Smooth muscle cell of the coronary artery (primary cell): ENCODE measurements at places on chromosomes 1 and 21. TPM values are rescaled to one million over a fixed set of nuclear protein-coding genes. Genes with fewer than 3 reads are reported as not detected.

The TTC22 gene
- not detected in 2 replicates for total RNA-seq

The TCHHL1 gene
- not detected in 2 replicates for total RNA-seq

The TMOD4 gene
- not detected in 2 replicates for total RNA-seq

The TSSK3 gene
- 0.15 and 0.59 TPM in 2 replicates for total RNA-seq

The CRNN gene
- total RNA-seq, result not detected in 2 replicates

The FAM3B gene
- total RNA-seq, result not detected in 2 replicates

The NPL gene
- 0.98 and 3.5 TPM in 2 replicates for total RNA-seq

The CD5L gene
- total RNA-seq, result not detected in 2 replicates

The HSD11B1 gene
- 0.45 and 71.1 TPM in 2 replicates for total RNA-seq

The SPRR2F gene
- not detected in 2 replicates for total RNA-seq

The LCA5L gene
- total RNA-seq, result 0.35 and 0.75 TPM in 2 replicates

The MYOG gene
- not detected in 2 replicates for total RNA-seq

The SLAMF9 gene
- total RNA-seq, result 0.38 TPM in 1 of 2 replicates, not detected in the other

The OR2T29 gene
- total RNA-seq, result not detected in 2 replicates

The TNFSF4 gene
- total RNA-seq, result 0.70 and 17.2 TPM in 2 replicates

The ZSCAN20 gene
- total RNA-seq, result 6.9 and 7.7 TPM in 2 replicates

The ETV3L gene
- not detected in 2 replicates for total RNA-seq

The PCAT6 gene
- 0.30 TPM in 1 of 2 replicates, not detected in the other for total RNA-seq

The KCNK2 gene
- 24.9 TPM in 1 of 2 replicates, not detected in the other for total RNA-seq

The TBX19 gene
- 0.53 and 1.4 TPM in 2 replicates for total RNA-seq

The TTC39A gene
- 0.35 and 0.60 TPM in 2 replicates for total RNA-seq

The CYP2J2 gene
- total RNA-seq, result 0.08 TPM in 1 of 2 replicates, not detected in the other

The MIXL1 gene
- not detected in 2 replicates for total RNA-seq

The TESK2 gene
- 1.4 and 2.6 TPM in 2 replicates for total RNA-seq

The HPCAL4 gene
- not detected in 2 replicates for total RNA-seq

The CITED4 gene
- 0.12 and 5.4 TPM in 2 replicates for total RNA-seq

The BTF3L4 gene
- total RNA-seq, result 9.5 and 40.0 TPM in 2 replicates

The IQCC gene
- total RNA-seq, result 1.3 and 1.6 TPM in 2 replicates

The OXCT2 gene
- 0.45 and 1.8 TPM in 2 replicates for total RNA-seq

The UBE2U gene
- total RNA-seq, result not detected in 2 replicates

The TXLNA gene
- total RNA-seq, result 57.8 and 69.2 TPM in 2 replicates

The DTL gene
- total RNA-seq, result 0.35 and 4.6 TPM in 2 replicates

The FAM151A gene
- total RNA-seq, result not detected in 2 replicates

The CFHR5 gene
- total RNA-seq, result not detected in 2 replicates

The HTR6 gene
- total RNA-seq, result 0.23 TPM in 1 of 2 replicates, not detected in the other

The IRF6 gene
- total RNA-seq, result 0.47 and 7.7 TPM in 2 replicates

The TMPRSS2 gene
- total RNA-seq, result not detected in 2 replicates

The NTMT2 gene
- not detected in 2 replicates for total RNA-seq

The RNU1-3 gene
- 2,564 and 3,022 TPM in 2 replicates for total RNA-seq

The FMO5 gene
- 0.75 and 1.2 TPM in 2 replicates for total RNA-seq

The SHE gene
- under 0.01 and 0.12 TPM in 2 replicates for total RNA-seq

The CD52 gene
- total RNA-seq, result not detected in 2 replicates

The LAX1 gene
- total RNA-seq, result not detected in 2 replicates

The COL11A1 gene
- total RNA-seq, result 0.45 and 6.7 TPM in 2 replicates

The DNAI4 gene
- total RNA-seq, result 4.1 and 6.7 TPM in 2 replicates

The C1orf116 gene
- total RNA-seq, result not detected in 2 replicates

The ABL2 gene
- 33.1 and 64.2 TPM in 2 replicates for total RNA-seq

The OR2T11 gene
- not detected in 2 replicates for total RNA-seq

The S100PBP gene
- total RNA-seq, result 28.9 and 77.8 TPM in 2 replicates

The FCGR1A gene
- total RNA-seq, result 0.08 TPM in 1 of 2 replicates, not detected in the other

The TEX38 gene
- not detected in 2 replicates for total RNA-seq

The MASP2 gene
- total RNA-seq, result not detected in 2 replicates

The KCNJ9 gene
- total RNA-seq, result under 0.01 TPM in 1 of 2 replicates, not detected in the other

The AMY1B gene
- total RNA-seq, result not detected in 2 replicates

The SPRR4 gene
- not detected in 2 replicates for total RNA-seq

The KCNE2 gene
- total RNA-seq, result not detected in 2 replicates

The KIF21B gene
- total RNA-seq, result under 0.01 and 0.23 TPM in 2 replicates

The CAMTA1 gene
- 53.1 and 62.2 TPM in 2 replicates for total RNA-seq

The DNAJC6 gene
- total RNA-seq, result 1.8 and 3.1 TPM in 2 replicates
